ENCODE measurements at places on chromosomes 2 and 18.

GRCh38 chr2:234679741-234680687 is 183.1 kb upstream of the ARL4C start:
- no peak for DNase-seq

DNA sequence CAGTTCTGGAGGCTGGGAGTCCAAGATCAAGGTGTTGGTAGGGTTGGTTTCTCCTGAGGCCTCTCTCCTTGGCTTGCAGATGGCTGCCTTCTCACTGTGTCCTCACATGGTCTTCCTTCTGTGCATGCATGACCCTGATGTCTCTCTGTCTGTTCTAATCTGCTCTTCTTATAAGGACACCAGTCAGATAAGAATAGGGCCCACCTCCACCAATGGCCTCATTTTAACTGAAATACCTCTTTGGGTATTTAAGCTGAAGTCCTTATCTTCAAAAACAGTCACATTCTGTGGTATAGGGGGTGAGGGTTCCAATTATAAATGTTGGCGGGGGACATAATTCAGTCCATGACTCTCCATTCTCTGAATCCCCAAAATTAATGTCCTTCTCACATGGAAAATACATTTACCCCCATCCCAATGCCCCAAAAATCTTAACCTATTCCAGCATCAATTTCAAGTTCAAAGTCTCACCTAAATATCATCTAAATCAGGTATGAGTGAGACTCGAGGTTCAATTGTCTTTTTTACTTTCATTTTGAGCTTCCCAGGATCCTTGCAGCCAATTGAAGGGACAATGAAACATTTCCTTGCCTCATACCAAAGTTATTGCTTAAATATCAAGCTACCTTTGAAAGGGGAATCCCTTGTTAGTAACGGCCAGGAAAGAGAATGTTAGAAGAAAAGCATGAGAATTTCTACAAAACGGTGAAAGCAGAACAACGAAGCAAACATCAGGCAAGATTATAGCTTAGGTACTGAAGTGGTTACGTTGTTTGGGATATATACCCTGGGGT is 20.6 kb upstream of the CNOT11 start:
- DNase-seq = no peak

DNA sequence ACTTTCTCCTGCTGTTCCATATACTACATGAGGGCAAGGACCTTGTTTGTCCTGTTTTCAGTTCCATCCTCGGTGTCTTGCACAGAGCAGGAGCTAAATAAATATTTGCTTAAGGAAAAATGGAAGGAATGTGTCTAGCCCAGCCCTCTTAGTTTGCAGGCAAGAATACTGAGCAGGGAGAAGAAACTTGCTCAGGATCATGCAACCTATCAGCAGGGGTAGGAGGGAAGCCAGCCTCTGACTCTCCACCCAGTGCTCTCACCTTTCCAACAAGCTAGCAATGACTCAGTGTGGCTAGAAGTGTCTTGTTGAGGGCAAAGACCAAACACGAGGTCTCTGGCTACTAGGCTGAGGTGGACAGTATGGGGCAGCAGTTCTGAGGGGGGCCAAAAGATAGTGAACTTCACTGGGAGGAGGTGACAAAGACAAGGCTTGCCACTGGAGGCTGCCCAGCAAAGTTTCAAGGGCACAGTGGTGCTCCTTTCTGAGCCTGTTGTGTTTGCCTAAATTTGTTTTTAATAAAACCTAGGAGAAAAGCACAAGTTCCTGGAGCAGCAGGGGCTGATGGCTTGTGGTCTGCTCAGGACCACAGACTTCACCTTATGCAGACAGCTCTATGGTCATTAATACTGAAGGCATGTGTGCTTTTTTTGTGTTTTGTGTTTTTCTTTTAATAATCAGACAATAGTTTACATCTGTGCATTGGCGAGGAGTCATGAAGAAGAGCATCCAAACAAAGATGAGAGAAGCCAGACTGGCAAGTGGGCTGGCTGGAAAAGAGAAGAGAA is 49.1 kb upstream of the CTAGE1 start:
- no peak for DNase-seq

- no peak for DNase-seq
These were observed 32.8 kb downstream of the KATNAL2 start for GRCh38 chr18:46950064-46950656.

DNA sequence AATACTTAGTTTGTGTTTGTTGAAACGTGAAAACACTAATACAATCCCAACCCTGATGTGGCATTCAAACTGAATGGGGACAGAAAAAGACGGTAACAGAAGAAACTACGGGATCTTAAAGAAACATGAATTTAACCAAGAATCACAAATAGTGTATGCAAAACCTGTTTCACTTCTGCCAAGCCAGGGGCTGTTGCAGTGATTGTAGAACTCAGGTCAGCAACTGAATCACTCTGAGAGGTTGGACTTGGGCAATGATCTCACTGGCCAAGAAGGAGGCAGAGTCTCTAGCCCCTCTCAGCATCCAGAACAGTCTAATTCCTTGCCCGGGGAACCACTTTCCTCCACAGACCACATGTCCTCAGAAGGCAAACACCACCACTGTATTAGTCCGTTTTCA is 54.9 kb upstream of the CRIM1 start:
- no peak for DNase-seq

- DNase-seq = no peak
These were observed at the start of gene NEU4 for GRCh38 chr2:241808721-241809382. NEU4 (plus strand) TSS chr2:241809193; CDS start chr2:241814485, 5,292 bp downstream.

DNA sequence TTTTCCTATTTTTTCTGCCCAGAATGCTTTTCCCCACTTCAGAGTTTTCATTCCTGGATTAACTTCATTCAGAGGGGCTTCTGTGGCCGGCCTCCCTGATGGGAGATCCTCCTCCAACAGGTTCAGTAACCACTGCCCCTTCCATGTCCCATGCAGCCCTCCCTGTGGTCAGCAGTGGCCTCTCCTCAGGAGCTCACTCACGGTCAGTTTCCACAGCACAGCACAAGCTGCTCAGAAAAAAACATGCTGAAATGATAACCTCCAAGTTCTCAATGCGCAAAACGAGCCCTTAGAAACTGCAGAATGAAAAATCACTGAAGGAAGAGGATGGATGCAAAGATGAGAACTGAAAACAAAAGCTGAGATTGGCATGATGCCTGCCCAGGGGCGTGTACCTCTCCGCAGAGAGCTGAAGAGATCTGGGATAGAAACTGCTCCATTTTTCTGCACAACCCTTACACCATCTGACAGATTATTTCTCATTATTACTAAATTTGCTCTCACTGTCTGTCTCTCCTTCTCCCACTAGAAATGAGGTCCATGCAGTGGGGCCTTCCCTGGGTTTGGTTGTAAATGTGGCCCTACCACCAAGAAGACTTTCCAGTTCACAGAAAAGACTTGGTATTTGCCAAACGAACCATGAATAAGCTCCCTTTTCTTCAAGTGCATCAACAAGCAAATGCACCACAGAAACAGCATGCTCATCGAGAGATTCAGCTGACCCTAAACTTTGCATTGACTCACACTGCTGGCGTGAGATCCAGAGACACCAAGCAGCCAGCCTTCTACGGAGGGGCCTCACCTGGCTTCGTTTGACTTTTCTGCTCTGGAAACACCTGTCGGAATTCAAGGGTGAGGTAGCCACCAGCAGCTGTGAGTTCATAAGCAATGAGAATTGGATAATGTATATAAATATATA is 51.5 kb downstream of the TMEM18 start:
- DNase-seq = no peak

- DNase-seq = no peak
These were observed 12.1 kb downstream of the SPIRE1 start for GRCh38 chr18:12645751-12646203.

GRCh38 chr18:77127769-77128671 is 4.6 kb downstream of the MBP start:
- DNase-seq = no peak

GRCh38 chr2:133576714-133577113 is 8.5 kb upstream of the NCKAP5 start:
- no peak for DNase-seq

DNA sequence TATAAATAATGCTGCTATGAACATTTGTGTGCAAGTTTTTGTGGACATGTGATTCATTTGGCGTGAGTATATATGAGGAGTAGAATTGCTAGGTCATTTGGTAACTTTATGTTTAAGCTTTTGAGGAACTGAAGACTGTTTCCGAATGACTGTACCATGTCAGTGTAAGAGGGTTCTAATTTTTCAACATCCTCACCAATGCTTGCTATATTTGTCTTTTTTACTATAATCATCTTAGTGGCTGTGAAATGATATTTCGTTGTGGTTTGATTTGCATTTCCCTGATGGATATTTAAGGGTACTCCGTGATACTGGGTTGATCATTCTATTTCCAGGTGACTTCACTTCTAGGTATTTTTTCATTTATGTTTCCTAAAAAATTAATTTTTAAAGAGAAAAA is 241.1 kb downstream of the BCL2 start:
- no peak for DNase-seq

- no peak for DNase-seq
These were observed 145.0 kb downstream of the MAP4K4 start for GRCh38 chr2:101842471-101842870.

GRCh38 chr2:240162032-240162431 is 21.6 kb upstream of the OTOS start:
- DNase-seq = no peak

- no peak for DNase-seq
These were observed 101.0 kb downstream of the ALPK2 start for GRCh38 chr18:58527952-58528287.

GRCh38 chr2:57296795-57297517 is 749.6 kb upstream of the VRK2 start:
- DNase-seq = no peak

GRCh38 chr2:44929159-44929734 is 12.3 kb upstream of the SIX3 start:
- DNase-seq = no peak

- no peak for DNase-seq
These were observed 81.2 kb downstream of the GBX2 start for GRCh38 chr2:236086971-236087465.

GRCh38 chr2:150742094-150742493 is 254.6 kb upstream of the RND3 start:
- DNase-seq = no peak

DNA sequence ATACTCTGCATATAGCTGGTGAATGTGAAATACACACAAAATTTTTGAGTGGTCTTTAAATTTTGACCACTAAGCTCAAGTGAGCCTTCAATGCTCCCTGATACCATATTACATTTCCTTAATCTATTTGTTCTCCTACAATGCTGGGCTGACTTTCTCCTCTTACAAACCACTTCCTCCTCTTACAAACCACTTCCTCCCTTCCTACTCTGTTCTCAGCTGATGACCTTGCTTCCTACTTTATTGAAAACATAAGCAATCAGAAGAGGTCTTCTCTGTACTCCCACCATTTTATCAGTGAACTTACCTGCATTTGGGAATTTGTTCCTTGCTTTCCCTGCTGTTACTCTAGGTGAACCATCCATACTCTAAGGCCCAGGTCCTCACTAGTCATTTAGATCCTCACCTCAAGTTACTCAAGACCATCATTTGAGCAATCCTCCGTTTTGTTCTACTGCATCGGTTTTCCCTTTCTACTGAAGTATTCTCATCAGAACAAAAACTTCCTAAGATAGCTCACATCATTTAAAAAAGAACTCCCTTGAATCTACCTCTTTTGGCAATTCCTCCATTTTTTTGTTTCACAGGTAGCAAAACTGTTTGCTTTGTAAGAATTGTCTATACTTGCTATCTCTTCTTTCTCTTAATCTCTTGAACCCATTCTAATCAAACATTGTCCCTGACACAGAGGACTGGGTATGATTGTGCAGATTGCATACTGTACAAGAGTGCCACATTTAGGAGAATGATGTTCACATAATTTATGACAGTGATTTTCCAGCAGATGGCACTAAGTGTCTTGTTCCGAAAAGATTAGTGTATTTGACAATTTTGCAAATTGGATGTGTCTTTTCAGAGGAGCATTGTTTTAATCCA is 96.5 kb downstream of the EPB41L5 start:
- DNase-seq = no peak

DNA sequence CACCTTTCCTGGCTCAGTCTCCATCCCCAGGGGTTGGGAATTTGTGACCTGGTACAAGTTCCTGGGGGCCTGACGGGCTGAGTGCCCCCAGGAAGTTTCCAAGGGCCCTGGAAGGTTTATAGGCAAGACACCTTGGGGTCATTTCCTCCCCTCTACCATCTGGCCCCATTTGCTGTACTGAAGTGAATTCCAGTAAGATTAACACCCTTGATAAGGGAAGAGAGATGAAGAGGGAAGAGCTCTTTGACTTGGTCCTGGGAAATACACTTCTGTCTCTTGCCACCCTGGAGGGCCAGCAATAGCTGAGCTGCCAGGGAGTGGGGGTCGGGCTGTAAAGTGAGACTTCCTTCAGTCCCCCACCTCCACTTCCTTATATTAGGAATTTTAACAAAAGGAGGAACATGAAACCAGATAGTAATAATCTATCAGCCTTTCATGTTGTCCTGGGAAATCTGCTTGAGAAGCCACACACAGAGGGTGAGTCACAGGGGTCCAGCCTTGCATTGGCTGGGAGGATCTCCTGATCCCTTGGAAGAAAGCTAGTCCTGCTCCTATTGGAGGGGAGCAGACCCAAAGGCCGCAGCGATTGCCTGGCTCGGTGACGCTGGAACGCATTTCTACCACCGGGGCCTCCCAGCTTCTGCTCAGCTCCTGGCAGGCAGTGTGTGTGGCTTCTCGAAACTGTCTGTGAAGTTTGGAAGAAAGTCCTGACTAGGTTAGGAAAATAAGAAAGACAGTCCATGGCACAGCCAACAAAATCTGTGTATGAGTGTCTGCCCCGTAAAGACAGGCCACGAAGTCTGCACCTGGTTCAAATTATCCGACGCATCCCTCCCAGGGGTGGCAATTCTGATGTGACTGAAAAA is 87.3 kb downstream of the ACAA2 start:
- no peak for DNase-seq

DNA sequence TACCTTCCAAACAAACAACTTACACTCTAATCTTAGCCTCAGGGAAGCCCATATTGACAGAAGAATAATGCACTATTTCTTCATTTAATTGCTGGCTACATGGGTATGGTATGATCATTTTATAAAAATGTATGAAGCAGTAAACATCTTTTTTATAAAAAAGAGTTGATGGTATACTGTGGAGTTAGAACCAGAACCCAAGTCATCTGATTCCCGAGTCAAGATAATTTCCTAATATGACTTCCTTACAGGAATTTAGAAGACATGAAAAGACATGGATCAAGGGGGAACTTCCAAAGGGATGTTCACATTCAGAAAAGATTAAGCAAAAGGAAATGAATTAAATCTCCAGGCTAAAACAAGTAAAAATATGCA is 171.8 kb downstream of the NBAS start:
- DNase-seq = no peak

GRCh38 chr2:43082111-43082894 is 144.1 kb downstream of the ZFP36L2 start:
- no peak for DNase-seq

GRCh38 chr2:268323-268722 is 3.6 kb downstream of the ACP1 start:
- no peak for DNase-seq

GRCh38 chr2:139477618-139478017 is 697.4 kb upstream of the NXPH2 start:
- no peak for DNase-seq

Measured in stimulated activated CD4-positive, alpha-beta T cell treated with anti-CD3 and anti-CD28 coated beads, TNF-alpha, amount 100 ng/mL, for 4 hours (primary cell).